ENCODE measurements at places on chromosomes 2 and 18.

DNA sequence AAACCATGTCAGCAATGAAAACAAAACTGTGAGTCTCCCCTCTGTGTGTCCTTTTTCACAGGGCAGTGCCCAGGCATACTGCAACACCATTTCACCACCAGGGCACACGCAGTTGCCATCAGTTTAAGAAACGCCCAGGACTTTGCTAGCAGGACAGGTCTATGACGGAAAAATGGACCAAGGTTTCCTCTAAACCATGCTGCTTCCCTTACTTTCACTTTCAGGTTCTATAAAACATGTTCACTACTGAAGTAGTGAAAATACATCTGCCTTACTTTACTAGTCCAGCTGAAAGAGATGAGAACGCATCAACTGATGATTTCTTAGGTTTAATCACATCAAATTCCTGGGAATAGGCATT lies 110.5 kb downstream of the TCF4 start:
- no peak for DNase-seq

DNA sequence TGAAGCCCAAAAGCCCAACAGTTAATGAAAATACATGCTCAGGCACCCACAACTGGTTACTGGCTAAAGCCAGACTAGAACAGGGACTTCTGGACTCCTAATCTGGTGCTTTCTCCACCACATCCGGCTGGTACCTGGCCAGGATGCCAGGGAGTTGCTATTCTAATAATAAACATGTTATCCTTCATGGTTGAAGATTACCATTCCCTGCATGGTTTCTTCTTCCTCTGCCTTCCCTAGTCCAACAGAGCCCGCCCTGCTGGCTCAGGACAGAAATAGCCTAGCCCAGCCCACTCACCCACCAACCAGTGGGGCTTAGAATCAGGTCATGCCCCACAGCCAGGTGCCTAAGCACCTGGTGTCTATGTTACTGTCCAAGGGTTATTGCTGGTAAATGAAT lies 184.2 kb downstream of the TMEM247 start:
- DNase-seq, result no peak

- DNase-seq, result no peak
Measured at GRCh38 chr18:55592572-55592971, 4.6 kb upstream of the TCF4 start.

- no peak for DNase-seq
Measured at GRCh38 chr18:50662177-50662576, 102.3 kb downstream of the MAPK4 start.

DNA sequence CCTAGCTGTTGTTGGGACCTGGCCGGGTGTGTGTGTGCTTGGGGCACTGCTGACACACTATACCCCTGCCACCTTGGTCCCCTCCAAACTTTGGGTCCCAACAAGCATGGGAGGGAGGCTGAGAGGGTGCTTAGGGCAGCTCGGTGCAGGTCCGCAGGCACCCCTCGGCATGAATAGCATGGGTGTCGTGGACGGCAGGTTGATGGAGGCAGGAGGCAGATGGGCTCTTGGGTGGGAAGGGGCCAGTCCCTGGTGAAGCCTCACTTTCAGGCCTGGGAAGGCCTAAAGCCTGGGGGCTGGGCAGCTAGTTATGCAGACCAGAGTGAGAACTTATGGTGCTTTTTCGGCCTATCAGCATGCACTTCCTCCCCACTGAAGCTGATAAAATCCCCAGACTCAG lies 164.2 kb downstream of the CDH19 start:
- no peak for DNase-seq

DNA sequence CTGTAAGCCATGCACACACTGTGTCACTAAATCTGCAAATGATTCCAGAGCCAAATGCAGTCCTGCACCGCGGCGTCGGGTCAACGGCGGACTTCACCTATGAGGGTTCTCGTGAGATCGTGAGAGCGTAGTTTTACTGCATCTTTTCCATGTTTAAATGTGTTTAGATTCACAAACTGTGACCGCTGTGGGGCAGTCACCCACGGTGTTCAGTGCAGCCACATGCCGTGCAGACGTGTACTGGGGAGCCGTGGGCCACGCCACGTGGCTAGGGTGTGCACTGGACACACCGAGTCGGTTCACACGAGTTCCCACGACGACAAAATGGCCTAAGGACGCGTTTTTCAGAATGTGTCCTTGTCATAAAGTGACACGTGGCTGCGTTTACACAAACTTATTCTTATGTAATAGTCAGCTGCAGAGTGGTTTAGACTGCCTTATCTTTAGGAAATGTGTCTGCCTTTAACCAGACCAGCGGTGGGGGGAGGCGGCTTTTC lies 34.1 kb downstream of the NFATC1 start:
- no peak for DNase-seq

DNA sequence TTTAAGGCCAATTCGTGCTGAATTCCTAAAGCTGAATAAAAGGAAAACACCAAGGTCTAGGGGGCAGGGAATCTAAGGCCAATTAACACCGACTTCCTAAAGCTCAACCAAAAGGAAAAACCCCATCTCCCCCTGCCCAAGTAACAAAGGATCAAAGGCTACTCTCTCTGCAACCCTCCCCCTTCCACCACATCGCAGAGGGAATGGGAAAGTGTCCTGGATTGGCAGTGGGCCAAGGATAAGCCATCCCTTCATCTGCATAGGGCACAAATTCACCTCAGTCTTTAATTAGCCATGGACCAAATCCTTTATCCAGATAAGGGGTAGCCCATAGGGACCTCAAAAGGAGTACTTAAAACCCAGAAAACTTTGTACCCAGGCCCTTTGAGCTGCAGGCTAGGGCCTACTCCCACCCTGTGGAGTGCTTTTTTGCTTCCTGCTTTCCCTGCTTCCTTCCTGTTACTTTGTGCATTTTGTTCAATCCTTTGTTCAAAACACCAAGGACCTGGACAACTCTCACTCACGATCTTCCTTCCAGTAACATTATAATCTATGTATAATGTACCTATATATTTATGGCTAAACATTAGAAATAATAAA lies 2119.8 kb upstream of the CELF4 start:
- no peak for DNase-seq

GRCh38 chr2:26922405-26923188 lies 47.8 kb upstream of the MAPRE3 start:
- DNase-seq, result no peak

DNA sequence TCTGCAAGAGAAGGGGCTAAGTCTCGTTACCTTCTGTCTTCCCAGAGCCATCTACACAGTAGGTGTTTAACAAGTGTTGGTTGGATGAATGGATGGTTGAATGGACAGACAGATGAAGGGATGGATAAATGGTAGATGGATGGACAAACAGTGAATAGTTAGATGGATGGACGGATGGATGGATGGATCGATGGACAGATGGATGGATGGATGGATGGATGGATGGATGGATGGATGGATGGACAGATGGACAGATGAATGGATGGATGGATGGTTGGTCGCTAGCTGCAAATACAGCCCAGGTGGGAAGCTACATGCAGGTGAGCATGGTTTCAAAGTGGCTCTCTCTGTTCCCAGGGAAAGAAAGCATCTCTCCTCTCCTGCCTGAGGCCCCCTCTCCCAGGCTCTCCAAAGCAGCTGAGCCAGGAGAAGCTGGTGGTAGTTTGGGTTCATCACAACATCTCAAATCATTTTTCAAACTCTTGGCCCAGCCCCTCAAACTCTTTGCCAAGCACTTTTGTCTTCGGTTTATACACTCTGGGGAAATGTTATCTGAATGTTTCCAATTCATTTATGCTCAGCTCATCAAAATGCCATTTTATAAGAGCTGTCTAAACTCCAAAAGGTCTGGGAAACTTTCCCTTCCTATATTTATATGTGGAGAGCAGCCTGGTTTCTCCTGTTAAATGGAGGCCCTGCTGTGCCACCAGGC lies 192.7 kb downstream of the ANAPC1 start:
- DNase-seq, result no peak

DNA sequence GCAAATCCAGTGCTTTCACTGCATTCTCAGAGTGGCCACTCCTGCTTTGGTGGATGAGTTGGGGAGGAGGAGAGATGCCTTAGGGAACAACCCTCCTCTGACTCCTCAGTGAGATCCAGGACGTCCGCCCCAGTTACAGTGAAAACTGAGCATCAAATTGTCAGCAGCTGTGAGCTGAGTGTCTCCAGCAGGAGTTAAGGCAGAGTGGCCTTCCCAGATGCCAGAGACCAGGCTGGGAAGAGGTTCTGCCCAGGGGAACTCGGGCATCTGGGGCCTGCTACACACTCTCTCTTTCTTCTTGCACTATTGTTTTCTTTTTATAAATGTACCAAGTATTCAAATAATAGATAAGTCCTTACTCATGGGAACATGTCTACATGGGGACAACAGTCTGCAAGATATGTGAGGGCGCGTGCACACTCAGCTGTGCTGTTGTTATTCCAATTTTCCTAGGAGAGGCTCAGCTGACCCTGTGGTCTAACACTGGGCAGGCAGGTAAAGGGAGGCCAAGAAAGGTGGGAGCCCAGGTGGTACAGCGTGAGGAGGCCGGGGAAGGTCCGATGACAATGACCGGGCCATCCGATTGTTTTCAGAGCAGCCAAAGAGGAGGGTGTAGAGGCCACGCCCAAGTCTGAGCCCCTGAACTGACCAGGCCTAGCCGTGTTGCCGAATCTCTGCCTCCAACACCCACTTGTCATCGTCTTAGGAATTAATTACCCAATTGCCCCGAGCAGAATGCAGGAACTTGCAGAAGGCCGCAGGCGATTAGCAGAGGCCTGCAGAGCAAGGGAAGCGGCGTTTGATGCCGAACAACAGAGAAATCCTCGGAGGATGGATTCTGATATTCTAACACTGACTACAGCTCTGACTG lies 166.9 kb downstream of the ANAPC1 start:
- no peak for DNase-seq

- no peak for DNase-seq
Measured at GRCh38 chr2:43082111-43082894, 144.1 kb downstream of the ZFP36L2 start.

DNA sequence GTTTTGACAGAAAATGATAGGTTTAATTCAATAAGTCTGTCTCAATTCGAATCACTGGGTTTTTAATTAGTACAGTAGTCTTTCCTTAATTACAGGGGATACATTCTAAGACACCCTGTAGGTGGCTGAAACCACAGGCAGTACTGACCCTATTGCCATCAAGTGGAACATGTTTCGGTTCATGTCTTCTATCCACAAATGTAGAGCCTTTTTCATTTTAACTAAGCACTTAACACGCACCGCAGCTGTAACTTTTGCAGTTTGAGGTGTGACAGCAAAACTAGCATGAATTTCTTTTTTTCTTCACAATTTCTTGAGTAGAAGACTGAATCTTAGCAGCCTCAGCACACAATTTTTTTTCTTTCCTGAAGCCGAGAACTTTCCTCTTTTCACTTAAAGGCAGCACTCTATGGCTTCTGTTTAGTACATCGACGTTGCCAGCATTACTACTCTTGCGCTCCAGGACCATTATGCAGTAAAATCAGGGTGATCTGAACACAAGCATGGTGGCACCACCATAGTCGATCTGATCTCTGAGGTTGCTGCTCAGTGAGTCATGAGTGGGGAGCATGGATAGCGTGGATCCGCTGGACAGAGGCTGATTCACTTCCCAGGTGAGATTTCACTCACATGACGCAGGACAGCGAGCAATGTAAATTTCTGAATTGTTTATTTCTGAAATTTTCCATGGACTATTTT lies 805.1 kb downstream of the RNF144A start:
- no peak for DNase-seq

DNA sequence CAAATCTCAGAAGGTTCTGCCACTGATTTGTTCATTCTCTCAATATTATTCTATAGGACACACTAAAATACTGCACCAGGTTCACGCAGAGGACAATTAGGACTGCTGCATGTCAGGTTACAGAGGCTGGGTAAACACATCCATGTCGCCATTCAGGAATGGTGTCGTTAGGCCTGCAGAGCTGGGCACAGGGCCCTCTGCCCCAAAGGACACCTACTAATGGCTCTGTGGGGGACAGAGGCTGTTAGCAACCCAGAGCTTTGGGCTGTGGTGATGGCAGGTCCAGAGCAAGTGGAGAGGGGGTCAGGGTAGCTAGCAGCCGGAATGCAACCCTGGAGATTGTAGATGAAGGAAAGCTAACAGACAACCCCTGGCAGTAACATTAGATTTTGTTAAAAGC lies 115.9 kb downstream of the TTC32 start:
- DNase-seq, result no peak

DNA sequence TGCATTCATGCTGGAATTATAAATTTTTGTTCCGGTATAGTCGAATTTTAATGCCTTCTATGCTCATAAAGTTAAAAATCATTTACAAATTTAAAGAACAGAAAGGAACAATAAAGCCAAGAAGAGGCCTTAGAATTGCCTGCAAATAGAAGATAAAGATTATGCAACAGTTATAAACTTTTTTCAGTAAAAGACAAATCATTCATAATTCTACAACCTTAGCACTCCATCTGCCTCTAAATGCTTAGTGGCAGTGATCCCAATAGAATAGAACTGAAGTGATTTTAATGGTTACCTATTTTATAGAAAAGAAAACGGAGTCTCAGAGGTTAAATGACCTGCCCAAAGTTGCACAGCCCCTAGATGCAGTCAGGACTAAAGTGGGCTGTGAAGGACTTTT lies 211.2 kb downstream of the AGPS start:
- no peak for DNase-seq

GRCh38 chr2:235592430-235592829 lies 98.6 kb downstream of the AGAP1 start:
- no peak for DNase-seq

DNA sequence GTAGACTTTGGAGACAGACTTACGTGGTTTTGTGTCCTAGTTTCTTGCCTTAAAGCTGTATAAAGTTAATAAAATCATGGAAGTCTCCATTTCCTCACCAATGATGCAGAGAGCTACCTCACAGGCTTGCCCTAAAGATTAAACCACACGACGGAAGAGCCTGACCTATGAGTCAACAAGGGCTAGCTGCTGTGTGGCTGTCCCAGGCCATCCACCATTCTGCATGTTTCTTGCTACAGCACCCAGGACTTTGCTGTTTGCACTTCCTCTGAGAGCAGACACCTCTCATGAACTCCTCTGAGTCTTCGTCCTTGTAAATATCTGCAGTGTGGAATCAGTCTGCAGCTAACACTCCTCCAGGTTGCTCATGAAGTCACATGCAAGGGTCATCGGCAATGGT lies 160.0 kb upstream of the TRIB2 start:
- no peak for DNase-seq

DNA sequence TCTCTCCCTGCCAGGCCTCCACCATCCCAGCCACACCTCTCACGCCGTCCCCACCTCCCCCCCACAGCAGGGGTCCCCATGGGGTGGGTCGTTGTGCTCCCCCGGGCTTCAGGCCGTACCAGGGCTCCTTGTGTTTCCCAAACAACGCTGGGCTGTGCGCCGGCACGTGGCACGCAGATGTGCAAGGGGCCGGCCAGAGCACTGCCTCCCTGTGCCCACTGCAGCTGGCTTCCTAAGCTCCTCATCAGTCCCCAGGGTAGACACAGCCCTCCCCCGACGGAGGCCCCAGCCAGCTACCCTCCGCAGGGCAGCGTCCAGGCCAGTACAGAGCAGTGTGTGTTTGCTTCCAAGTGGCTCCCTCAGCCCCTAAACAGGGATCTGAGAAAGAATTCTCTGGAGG lies 34.0 kb downstream of the BIN1 start:
- no peak for DNase-seq

- no peak for DNase-seq
Measured at GRCh38 chr2:205435970-205436369, 246.3 kb upstream of the NRP2 start.
